Bone marrow (tissue), 2 donors: ENCODE measurements at places on chromosomes 3 and 15.

DNA sequence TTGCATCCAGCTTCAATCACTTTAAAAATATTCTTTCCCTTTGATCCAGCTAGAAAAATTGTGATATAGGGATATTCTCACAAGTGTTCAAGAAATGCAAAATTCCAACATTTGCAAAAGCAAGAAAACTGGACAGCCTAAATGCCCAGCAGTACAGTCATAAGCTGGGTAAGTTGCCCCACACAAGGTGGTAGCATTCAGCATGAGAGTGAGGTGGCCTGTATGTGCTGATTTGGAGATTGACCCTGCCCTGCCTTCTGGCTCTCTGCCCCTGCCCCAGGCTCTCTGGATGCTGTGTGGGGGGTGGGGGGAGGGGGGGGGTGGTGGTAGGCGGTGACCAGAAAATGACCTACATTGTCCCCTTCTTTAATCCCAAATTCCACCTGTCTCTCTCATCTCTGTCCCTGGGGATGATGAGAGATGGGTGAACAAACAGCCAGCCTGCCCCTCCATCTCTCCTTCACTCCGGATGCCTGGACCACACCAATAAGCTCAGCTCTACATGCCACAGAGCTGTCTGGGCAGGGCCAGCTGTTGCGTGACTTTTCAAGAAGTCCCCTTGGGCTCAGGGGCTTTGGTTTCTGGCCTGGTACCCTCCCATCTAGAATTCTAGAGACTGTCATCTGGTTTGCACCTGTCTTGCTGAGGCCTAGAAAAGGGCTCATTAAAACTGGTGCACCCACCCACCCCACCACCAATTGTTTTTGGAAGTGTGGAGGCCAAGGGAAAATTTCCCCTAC lies 42.2 kb downstream of the SLC28A1 start:
- no peak for DNase-seq

GRCh38 chr3:84891851-84892250 lies 66.9 kb upstream of the CADM2 start:
- no peak for DNase-seq

GRCh38 chr15:75193976-75194375 lies 7.7 kb upstream of the C15orf39 start:
- DNase-seq = no peak

- no peak for DNase-seq
Observed at GRCh38 chr3:193903966-193904365, 232.0 kb upstream of the HES1 start.

- no peak for DNase-seq
Observed at GRCh38 chr3:69276884-69277283, 109.0 kb downstream of the FRMD4B start.

- no peak for DNase-seq
Observed at GRCh38 chr3:32968920-32969389, 17.5 kb downstream of the CCR4 start.

DNA sequence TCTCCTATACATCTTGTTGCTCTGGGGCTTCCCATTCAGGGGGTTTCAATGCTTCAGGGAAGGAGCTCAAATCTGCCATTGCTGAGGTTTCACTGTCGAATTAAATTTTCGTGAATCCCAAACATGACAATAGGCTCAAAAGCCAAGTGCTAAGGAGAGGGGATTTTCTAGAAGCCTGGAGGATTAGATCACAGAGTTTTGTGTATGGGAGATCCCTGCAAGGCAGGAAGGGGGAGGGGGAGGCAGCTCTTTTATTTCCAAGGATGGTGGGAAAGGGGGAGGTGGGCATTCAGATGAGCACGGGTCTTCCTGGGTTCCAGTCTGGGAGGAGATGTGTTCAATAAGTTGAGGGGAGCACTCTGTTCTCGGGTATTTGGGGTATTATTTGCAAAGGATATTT lies 69.9 kb upstream of the DLG1 start:
- no peak for DNase-seq

GRCh38 chr3:107604057-107604822 lies 81.5 kb downstream of the BBX start:
- DNase-seq = no peak

DNA sequence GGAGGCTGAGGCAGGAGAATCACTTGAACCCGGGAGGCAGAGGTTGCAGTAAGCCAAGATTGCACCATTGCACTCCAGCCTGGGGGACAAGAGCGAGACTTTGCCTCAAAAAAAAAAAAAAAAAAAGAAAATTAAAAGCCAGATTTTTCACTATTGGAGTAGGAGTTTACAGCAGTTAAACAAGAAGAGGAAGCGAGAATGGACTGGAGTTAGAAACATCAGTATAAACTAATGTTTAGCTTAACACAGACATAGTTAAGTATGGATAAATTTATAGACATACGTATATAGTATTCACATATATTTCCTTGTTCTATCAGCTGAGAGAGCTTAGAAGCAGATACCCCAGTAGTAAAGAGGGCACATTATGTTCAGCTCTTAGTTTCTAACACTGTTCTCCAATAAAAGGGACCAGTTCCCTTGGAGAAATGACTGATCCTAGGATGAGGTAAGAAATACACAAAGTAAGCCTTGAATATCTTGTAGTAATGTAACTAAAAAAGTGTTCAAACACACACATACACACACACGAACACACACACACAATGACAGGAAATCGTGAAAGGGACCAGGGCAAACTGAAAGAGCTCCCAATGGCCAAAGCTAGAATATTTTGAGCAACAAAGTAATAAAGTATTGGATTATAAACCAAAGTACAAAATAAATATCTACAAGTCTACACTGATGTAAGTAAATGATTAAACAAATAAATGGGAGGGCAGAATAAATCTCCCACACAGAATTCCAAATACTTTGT lies 25.1 kb downstream of the PIK3CB start:
- no peak for DNase-seq

GRCh38 chr3:18405141-18405540 lies 20.0 kb downstream of the SATB1 start:
- DNase-seq = no peak

DNA sequence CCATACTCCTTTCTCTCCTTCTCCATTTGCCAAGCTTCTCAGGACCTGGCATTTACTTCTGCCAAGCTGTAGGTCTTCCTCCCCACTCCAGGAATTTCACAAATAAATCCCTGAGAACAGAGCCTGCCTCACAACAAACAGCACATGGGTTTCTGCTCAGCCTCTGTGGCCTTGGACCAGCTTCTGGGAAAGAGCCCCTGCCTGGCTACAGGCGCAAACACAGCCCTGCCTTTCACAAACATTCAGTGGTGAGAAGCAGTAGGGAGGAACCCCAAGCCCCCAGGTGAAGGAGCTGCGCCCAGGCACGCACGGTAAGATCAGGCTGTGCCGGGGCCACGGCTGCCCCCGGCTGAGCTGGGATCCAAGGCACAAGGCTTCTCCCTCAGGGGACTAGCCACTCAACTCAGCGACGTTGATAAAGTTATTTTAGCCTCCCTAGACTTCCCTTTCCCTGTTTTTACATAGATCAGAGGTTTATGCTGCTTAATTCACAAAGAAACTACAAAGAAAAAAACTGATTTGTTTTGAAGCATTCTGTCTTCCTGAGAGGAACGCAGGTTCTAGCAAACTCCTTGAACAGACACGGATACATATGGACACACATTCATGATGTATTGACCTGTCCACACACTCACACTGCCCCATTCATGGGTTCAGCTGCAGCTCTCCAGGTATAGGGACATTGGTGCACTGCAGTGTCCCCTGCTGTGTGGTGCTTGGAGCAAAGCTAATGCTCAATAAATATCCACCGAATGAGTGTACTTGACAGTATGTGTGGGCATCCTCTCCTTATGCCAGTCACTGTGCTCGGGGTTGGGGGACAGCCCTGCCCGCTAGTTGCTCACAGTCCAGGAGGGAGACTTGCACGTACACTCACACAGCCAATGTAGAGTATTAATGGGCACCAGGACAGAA lies 25.4 kb downstream of the HES1 start:
- no peak for DNase-seq
